Effector CD8-positive, alpha-beta T cell (primary cell): ENCODE measurements at places on chromosomes 12 and 14.

GRCh38 chr14:56687123-56687522 is 107.5 kb downstream of the TMEM260 start:
- DNase-seq: no peak

GRCh38 chr14:80059041-80059440 is 152.3 kb downstream of the DIO2 start:
- no peak for DNase-seq

DNA sequence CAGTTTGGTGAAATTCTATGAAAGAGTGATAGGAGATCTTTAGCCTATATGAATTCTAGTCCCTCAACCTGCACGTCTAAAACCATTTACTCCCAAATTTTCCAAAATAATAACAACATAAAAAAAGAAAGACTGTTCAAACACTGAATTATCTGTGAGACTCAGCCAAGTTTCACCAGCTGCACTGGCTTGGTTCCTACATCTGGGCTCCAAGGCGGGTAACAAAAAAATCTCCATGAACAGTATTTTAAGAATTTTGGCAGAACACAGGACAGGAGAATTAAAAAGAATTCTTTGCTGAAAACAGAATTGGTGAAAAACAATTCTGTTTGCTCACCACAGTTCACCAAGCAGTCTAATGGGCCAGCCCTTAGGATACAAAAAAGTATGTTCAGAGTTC is 536.8 kb upstream of the ATP2B1 start:
- DNase-seq: no peak

- no peak for DNase-seq
These were observed 264.2 kb downstream of the ADAMTS20 start for GRCh38 chr12:43287706-43288383.

DNA sequence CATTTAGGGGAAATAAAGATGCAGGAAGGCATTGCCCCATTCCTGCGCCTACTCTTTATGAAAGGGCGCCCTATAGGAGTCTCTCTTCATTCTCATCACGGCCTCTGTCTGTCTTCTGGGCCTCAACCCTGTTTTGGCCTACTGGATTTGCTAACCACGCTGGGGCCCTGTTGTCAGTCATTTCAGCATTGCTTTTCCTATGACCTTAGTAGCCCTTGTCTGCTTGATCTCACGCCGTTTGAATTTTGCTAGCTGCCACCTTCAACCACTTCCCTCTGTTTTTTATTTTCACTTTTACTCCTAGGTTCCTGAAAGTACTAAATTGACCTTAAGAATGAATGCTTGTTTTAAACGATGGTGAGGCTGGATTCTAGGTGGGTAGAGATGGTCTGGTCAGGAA is 139.0 kb downstream of the SYNE2 start:
- DNase-seq: no peak

DNA sequence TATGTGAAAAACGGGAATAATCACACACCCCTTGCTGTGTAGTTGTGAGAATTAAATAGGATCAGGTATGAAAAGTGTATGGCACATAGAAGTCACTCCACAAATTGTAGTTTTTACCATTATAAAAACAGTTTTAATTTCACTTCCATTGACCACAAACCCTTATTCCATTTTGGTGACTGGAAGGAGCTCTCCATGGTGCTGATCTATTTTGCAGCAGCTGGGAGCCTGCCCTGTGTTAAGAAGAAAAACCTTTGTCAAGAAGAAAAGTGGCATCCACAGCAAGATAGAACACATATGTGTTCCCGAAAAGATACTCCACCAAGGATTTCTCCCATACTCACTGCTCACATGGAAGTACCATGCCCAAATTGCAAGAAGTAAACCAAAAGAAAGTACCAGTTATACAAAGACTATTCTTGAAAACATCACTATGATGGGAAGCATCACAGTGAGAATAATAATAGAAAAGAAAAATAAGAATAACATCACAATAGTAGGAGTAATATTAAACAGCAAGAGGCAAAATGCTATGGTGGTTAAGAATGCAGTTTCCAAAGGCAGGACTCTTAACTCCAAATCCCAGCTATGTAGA is 58.7 kb downstream of the TUNAR start:
- no peak for DNase-seq
